Purkinje cell (primary cell): ENCODE measurements at places on chromosomes 11 and 22. TPM values are rescaled to one million over a fixed set of nuclear protein-coding genes. Genes with fewer than 3 reads are reported as not detected.

The XKR3 gene
- not detected in 2 replicates for polyA plus RNA-seq

The CRYBB3 gene
- polyA plus RNA-seq = not detected in 2 replicates

The OR51B2 gene
- not detected in 2 replicates for polyA plus RNA-seq

The TESMIN gene
- 2.2 and 2.4 TPM in 2 replicates for polyA plus RNA-seq

The RGL4 gene
- polyA plus RNA-seq = not detected in 2 replicates

The CHRM4 gene
- polyA plus RNA-seq = not detected in 2 replicates

The OR8D1 gene
- polyA plus RNA-seq = not detected in 2 replicates

The COA4 gene
- polyA plus RNA-seq = 49.9 and 65.3 TPM in 2 replicates

The RFPL2 gene
- 6.4 and 6.5 TPM in 2 replicates for polyA plus RNA-seq

The THOC5 gene
- 5.8 and 15.3 TPM in 2 replicates for polyA plus RNA-seq

The PKNOX2 gene
- polyA plus RNA-seq = 0.36 and 2.1 TPM in 2 replicates

The ALG12 gene
- polyA plus RNA-seq = 1.1 and 3.3 TPM in 2 replicates

The FGF3 gene
- not detected in 2 replicates for polyA plus RNA-seq

The YPEL4 gene
- 0.24 and 1.0 TPM in 2 replicates for polyA plus RNA-seq

The RRP8 gene
- polyA plus RNA-seq = 2.5 and 10.6 TPM in 2 replicates

The MPPED2 gene
- polyA plus RNA-seq = 6.8 and 13.2 TPM in 2 replicates
